ENCODE measurements at places on chromosomes 5 and 9. TPM values are rescaled to one million over a fixed set of nuclear protein-coding genes. Genes with fewer than 3 reads are reported as not detected.

GRCh38 chr5:136213919-136214493 is 21.0 kb upstream of the SMIM32 start:
- H3K4me1 ChIP-seq = no peaks in the 10 kb centered on the region
- no peak overlapping the region for H3K27ac ChIP-seq
- H3K36me3 ChIP-seq = no peaks in the 10 kb centered on the region
- no peak overlapping the region for H3K4me3 ChIP-seq
- H3K27me3 ChIP-seq = no peaks in the 10 kb centered on the region
- DNase-seq = no peak

DNA sequence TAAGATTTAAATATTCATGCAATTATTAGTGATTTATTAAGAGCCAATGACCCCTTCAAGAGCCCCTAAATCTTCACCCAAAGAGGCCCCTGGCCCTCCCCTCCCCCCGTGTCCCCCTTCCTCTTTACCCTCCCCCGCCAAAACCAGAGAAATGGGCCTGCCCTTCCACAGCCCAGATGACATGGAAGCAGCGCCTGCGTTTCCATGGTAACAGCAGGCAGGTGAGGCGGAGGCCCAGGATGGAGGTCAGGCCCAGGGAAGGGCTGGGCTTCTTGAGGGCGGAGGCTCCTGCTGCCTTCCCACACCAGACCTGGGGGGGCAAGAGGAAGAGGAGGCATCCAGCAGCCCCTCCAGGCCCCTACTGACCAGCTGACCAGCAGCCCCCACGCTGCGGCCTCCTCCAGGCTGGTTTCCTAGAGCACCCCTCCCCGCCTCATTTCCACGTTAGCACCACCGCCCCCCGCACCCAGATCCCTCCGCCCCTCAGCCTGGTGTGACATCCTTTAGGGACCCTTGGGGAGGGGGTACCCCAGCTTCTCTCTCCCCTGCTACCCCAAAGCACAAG is 37.4 kb downstream of the UNC5A start:
- H3K36me3 ChIP-seq = no peaks in the 10 kb centered on the region
- no peak overlapping the region for H3K27ac ChIP-seq
- H3K4me1 ChIP-seq = no peaks in the 10 kb centered on the region
- peaks cover 90% of the 10 kb centered on the region for H3K27me3 ChIP-seq
- no peak for DNase-seq

DNA sequence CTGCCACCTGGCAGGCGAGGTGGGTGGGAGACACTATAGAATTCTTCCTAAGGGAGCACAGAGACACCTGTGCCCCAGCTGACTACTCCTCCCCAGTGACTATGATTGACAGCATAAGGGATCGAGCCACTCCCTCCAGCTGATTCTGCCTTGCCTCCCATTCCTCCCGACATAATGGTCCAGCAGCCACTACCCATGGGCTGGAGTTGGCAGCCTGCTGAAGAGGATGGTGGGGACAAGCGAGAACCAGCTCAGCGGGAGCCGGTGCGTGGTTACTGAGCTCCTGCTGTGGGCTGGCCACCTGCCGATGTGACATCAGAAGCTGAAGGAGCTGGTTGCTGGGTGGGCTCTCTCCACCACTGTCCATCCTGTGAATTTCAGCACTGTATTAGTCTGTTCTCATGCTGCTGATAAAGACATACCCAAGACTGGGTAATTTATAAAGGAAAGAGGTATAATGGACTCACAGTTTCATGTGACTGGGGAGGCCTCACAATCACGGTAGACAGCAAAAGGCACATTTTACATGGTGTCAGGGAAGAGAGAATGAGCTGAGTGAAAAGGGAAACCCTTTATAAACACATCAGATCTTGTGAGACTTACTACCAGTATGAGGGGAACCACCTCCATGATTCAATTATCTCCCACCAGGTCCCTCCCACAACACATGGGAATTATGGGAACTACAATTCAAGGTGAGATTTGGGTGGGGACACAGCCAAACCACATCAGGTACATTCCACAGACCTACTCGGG is 12.1 kb upstream of the NCS1 start:
- H3K4me1 ChIP-seq = no peaks in the 10 kb centered on the region
- no peak overlapping the region for H3K4me3 ChIP-seq
- no peak for DNase-seq
- no peaks in the 10 kb centered on the region for H3K36me3 ChIP-seq

TMC1 gene
- polyA plus RNA-seq = 0.42 TPM

All from left lung (tissue), 14 donors.